ENCODE measurements at places on chromosomes 1 and 21.

DNA sequence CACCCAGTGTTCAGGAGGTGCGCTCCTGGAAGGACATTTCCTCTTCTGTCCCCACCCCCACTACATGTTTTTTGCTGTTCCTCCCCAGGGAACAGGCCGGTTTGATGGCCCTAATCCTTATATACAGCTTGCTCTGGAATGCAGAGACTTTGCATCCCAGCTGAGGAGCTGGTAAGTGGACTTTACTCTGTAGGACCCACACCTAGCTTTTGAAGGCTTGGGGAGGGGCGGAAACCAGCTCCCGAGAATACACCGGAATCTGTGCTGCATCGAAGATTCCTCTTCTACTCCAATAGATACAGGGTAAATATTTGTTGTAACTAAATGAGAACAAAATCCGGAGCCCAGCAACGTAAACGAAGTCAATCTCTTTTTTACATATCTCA lies 1.2 kb upstream of the CGN start:
- no peak for DNase-seq

DNA sequence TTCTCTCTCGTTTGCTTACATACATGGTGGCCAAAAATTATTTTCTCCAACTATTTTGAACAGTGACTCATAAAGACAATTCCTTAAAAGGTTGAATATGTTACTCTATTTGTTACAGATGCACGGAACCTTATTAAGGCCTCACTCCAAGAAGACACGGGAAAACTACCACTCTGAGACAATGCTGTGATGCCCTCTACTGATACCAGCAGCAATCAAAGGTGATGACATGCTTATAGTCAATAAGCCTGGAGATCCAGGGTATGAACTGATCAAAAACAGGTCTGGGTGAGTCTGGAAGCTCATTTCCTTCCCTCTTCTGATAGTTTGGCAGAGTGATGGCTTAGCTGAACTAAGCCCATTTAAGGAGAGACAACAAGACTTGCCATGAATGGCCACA lies 563.0 kb downstream of the LRRIQ3 start:
- DNase-seq: no peak

DNA sequence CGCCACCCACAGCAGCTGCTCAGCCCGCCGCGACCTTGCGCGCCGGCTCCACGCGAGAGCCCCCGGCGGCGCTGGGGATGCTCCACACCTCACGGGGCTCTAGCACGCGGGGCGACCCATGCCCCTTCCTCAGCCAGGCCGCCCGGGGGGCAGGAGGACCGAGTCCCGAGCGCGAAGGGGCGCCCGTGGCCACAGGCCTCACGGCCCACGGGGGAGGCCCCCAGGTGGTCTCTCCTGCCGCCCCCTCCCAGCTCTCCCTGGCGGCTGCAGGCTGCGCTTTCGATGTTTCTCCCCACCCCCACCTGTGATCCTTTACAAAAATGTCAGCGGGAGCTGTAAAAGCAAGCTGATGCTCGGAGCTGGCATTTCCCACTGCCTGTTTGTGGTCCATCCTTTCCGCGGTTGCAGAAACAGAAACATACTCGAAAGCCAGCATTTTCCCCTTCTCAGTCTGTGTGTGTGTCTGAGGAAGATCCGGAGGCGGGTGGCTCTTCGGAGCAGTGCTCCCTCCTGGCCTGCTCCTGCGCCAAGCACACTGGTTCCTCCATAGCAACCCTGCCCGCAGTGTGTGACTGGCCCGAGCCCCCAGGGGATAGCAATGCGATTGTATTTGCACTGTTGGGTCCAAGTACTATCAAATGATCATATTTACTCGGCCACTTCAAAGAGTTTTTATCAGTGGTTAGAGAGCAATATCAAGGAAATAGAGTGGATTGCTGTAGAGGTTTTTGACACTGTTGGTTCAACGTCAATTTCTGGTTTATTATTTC lies 2.1 kb downstream of the KIF26B start:
- DNase-seq: no peak

- no peak for DNase-seq
Measured at GRCh38 chr1:117215733-117216462, 5.2 kb upstream of the VTCN1 start.

DNA sequence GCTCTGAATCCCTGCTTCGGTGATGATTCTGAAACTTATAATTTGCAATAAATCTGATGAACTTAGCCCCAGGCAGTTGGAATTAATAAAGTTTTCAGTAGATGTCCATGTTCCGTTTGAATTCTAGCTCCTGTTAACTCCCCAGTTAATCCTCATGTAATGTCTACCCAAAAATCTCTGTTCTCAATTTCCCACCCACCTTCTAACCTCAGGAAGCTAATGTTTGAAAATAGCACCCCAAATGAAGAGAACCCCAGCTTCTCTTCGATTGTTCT lies 3.6 kb downstream of the MYOG start:
- no peak for DNase-seq

DNA sequence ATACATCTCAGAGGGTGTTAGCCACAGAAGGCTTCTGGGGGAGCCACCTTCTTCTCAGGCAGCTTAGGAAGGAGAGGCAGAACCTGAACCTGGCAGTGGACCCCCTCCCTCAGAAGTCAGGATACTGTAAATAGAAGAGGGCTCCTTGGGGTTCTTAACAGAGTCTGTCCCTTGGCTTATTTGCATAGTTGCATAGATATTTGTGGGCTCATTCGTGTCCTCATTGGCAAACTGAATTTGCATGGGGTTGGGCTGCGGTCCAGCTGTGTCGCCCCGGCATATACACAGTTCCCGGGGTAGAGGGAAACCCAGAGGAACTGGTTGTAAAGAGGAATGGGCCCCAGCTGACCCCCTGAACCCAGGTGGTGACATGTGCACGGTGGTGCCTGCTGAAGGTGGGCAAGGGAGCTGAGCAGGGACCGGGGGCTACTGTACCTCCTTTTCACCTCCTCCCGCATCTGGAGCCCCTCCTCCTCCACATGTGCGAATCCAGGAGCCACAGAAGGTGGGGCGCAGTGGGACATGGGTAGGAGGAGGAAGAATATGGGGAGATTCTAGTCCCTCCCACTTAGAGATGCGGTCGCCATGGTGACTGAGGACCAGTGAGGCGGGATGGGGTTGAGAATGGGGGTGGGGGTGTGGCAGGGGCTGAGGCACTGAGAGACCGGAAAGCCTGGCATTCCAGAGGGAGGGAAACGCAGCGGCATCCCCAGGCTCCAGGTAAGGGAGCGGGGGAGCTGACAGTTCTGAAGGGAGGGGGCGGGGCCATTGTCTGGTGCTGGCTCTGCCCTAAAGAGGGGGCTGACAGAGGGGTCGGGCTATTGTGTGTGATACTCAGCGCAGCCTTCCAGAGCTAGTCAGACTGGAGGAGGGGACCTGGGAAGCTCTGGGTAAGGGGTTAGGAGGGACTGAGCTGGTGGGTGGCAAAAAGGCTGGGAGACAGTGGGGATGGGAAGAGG lies 3.7 kb upstream of the SEMA4A start:
- DNase-seq: no peak

DNA sequence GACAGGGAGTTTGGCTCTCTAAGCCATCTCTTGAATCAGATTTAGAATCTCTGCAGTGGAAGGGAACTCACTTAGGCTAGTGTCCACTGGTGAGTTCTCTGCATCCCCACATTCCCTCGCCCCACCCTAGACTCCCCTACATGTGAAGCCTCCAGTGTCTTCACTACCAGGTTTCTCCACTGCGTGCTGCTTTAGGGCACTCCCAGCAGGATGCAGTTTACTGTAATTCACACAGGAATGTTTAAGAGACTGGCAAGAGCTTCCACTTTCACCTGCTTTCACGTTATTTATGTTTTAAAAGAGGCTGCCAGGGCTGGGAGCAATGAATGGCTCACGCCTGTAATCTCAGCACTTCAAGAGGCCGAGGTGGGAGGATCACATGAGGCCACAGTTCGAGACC lies 60.2 kb downstream of the KAZN start:
- no peak for DNase-seq

DNA sequence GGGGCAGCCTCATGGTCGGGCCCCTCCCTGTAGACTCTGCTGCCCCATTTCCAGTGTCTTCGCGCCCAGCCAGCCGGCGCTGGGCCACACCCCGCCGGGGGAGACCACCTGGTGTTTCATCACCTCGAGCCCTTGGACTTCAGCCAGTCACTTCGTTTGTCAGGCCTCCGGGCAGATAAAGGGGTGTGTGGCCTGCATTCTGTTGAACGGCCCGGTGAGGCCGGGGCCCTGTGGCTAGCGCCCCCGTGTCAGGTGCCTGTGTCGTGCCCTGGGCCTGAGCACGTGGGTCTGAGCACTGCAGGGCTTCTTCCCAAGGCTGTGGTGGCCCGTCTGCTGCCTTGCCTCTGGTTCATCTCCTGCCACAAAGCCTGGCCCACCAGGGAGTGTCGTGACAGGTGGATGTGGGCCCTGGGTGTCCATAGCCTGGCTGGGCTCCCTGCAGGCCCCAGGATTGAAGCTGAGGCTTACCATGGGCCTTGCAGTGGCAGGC lies 65.2 kb upstream of the DIP2A start:
- no peak for DNase-seq

GRCh38 chr1:17539477-17540254 lies at the start of gene ARHGEF10L:
Gene ARHGEF10L (plus strand): TSS chr1:17539698. CDS start chr1:17580596, 40,898 bp downstream.
- DNase-seq: no peak

- DNase-seq: no peak
Measured at GRCh38 chr1:48405400-48405799, 66.6 kb downstream of the SPATA6 start.

DNA sequence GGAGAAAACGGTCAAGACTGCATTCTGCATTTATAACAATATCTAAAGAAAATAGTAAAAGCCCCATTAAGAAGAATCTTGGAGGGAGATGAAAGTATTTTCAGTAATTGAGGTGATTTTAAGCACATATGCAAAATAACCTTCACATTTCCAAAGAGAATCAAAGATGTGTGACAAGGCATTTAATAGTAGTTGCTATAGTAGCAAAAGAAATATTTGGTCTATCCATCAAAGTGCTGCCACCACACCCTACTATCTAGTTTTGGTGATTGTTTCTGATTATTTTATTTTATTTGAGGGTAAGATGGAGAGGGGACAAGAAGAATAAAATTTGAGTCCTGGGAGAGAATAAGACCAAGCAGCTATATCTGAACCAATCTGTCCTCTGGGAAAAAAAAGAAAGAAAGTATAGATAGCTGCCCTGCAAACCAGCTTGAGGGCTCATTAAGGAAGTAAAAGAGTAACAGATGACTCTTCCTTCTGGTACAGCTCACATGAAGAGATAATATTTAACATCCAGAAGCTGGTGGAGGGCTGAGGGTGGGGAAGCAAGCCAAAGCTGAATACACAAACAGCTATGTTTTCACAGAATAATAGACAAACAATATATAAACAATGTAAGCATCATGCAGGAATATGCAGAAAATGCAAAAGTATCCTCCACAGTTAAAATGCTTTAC lies 47.2 kb upstream of the RASAL2 start:
- no peak for DNase-seq

DNA sequence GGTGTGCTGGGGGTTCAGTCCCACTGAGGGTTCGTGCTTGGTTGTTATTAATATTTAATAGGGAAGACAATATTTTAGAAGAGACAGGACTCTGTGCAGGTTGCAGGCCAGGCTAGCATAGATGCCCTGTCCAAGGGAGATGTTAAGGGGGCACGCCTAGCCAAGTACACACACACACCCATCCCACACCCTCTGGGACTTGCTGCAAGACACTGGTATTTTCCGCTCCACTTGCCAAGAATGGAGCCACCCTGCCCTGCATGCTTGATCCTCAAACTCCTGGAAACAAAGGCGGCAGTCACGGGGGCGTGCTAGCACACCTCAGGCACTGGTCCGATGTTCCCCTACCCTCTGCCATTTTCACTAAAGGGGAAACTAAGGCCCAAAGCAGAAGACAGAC lies 99.1 kb downstream of the MRPL37 start:
- DNase-seq: no peak

DNA sequence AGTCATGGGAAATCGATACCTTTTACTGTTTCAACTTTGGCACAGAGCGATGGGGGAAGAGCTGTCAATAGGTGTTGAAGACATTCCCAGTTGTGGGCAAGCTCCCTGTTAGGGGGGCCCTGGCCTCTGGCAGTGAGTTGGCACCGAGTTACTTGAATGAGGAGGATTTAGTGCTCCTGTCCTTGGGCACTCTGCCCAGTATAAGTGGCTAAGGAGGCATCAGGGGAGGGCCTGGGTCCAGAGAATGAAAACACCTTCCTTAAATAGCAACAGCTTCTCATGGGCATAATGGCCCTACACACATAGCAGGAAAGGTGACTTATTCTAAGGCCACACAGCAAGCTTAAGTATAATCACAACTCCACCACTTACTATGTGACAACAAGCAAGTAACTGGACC lies 664.4 kb downstream of the PTPRU start:
- no peak for DNase-seq

DNA sequence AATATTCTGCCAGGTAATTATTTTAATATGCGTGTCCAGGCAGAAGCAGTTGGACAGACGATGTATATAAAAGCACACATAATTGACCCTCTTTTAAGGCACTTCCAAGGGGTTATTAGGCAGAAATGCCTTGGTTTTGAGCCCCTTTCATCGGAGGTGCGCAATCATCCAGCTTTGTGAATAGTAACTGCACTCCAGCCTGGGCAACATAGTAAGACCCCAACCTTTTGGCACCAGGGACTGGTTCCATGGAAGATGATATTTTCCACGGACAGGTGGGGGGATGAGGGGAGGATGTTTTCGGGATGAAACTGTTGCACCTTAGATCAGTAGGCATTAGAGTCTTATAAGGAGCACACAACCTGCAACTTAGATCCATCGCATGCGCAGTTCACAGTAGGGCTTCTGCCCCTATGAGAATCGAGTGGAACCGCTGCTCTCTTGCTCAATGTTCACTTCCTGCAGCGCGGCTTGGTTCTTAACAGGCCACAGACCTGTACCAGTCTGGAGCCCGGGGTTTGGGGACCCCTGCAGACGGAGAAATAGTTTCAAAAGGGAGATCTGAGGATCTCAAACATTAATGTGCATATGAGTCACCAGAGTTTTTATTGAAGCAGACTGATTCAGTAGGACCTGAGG lies 1.8 kb upstream of the MCOLN2 start:
- peak; percentile 68 for DNase-seq

- DNase-seq: no peak
Measured at GRCh38 chr1:23224739-23225648, 7.7 kb upstream of the HTR1D start.

DNA sequence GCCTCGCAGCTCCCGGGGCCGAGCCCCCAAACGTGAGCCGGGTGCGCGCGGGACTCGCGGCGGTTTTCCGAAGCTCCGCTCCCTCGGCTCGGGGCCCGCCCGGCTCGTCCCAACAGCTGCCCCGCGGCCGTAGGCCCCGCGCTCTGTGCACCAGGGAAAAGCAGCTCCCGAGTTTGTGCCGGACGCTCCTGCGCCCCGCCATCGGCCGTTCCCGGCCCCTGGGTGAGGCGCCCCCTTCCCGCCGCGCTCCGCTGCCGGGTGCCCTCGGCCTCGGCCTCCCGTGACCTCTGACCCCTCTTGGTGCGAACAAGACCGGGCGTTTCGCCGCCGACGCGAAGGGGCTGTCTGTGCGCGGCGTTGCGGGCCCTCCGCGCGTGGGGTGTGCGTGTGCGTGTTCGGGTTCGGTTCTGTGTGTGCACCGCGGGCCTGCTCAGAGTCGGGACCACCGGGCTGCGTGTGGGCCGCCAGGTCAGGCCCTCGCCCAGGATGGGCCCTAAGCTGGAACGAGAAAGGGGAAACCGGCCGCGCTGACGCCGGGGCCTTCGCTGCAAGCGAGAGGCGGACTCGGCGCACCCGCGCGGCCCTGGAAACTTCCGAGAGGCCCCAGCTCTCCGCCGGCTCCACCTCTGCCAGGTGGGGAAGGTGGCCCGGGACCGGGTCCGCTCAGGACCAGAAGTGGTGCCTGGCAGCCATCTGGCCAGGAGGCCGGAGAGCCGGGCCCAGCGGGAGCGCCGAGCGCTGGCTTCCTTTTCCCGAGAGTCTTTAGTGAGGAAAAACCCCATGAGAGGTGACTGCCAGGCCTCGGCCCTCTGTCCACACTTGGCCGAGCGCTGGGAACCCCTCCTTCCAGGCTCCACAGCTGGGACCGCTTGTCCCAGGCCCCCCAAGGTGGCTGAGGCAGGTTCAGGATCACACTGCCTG lies 1.9 kb downstream of the PRDM16 start:
- no peak for DNase-seq

Data from activated CD8-positive, alpha-beta memory T cell treated with anti-CD3 and anti-CD28 coated beads for 24 hours (primary cell).